ENCODE measurements at places on chromosomes 1 and 21.

DNA sequence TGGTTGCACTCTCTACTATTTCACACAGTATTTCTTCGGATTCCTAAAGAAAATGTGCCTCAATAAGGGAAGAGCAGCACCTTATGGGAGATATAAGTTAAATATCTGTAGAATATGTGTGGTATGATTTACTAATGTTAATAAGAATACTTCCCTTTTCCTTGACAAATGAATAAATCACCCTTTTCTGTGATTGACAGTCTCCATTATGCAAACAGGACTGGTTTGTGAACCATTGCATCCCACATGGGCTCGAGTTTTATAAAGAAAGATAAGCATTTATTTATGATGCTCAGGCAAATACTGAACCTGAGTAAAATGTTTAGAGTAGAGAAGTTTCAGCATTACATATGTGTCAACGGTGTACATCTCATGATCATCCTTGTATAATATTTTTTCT is 587.7 kb upstream of the BRINP3 start:
- DNase-seq: no peak

DNA sequence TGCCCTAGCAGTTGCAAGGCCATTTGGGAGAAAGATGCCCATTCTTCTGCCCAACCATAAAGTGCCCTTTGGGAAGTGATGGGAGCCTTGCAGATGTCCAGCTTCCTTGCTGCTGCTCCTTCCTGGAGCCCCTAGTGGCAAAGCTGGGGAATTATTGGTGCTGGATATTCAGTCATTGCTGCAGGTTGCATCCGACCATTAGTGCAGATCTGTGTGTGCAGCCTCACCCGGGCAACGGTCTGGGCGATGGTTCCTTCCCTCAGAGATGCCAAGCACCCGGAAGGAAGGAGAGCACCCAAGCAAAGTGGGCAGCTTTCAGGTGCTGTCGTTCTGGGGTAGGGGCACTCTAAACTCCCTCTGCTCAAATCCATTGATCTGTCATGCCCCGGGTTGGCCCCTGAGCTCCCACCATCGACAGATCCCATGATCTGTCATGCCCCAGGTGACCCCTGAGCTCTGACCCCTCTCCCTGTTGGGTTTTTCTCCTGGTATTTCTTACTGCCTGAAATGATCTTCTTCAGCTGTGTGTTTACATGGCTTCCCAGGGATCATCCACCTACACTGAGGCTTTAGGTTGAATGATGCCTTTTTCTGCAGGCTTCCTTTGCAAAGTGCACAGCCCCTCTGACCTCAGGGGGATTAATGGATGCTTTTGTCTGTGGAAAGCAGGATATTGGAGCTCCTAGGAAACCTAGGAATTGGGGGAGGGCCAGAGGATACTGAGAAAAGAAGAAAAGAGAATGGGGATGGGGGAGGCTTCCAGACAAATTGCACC is 467.5 kb downstream of the PTPRU start:
- no peak for DNase-seq

GRCh38 chr1:107357376-107357775 is 216.5 kb downstream of the NTNG1 start:
- DNase-seq: no peak

- no peak for DNase-seq
Measured at GRCh38 chr1:115710859-115711624, 57.5 kb downstream of the CASQ2 start.

- no peak for DNase-seq
Measured at GRCh38 chr1:163401211-163401610, 79.5 kb downstream of the NUF2 start.

- DNase-seq: no peak
Measured at GRCh38 chr1:41558761-41559171, 74.3 kb upstream of the EDN2 start.

GRCh38 chr21:34771512-34772028 is 102.8 kb downstream of the CLIC6 start:
- DNase-seq: no peak

DNA sequence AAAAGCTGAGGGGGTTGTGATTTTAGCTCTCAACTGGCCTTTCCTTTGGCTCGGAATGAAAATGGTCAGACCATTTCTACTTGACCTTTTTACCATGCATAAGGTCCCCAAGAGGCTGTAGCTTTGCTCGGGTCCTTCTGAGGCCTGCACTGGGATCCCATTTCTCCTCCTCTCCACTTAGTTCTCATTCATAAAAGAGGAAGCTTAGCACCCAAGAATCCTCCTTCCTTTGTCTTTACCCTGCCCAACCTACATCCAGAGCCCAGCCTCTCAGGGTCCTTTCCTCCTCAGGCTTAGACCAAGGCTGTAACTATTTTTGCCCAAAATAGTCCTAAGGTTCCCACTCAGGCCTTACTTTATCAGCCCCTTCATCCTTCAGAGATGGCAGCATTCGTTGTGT is 6.0 kb upstream of the SLC27A3 start:
- no peak for DNase-seq

GRCh38 chr1:169836198-169836597 is 41.5 kb upstream of the METTL18 start:
- no peak for DNase-seq

- no peak for DNase-seq
Measured at GRCh38 chr1:37725851-37726613, 33.7 kb downstream of the CDCA8 start.

DNA sequence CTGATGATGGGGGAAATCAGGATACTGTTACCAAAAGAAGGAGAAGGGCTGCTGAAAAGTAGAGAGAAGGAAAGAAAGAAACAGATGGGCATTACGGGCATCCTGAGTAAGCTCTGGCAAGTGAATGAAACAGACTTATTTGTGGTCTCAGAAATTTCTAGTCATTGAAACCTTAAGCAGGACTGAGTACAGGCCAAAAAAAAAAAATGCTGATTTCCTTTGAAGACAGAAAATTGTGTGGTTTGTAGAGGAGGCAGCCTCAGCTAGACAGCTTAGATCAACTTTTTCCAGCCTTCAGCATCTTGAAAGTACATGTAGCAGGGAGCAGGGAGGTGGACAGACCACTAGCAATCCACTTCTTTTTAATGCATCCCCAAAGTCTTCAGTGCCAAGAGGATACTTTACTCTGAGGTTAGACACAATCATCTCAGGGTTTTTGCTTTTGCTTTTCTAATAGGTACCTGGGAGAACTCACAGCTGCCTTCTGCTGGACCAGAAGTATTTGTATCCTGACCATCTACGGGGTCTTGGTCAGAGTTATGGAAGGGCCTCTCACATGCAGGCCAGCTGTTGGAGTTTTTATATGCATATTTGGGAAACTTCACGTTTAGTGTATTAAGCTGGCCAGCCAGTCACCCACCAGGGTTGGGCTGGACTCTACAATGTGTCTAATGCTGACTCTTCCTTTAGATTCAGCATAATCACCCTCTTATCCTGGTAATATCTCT is 10.6 kb upstream of the CAPZB start:
- DNase-seq: no peak

GRCh38 chr1:21899987-21900386 is 37.1 kb downstream of the HSPG2 start:
- no peak for DNase-seq

DNA sequence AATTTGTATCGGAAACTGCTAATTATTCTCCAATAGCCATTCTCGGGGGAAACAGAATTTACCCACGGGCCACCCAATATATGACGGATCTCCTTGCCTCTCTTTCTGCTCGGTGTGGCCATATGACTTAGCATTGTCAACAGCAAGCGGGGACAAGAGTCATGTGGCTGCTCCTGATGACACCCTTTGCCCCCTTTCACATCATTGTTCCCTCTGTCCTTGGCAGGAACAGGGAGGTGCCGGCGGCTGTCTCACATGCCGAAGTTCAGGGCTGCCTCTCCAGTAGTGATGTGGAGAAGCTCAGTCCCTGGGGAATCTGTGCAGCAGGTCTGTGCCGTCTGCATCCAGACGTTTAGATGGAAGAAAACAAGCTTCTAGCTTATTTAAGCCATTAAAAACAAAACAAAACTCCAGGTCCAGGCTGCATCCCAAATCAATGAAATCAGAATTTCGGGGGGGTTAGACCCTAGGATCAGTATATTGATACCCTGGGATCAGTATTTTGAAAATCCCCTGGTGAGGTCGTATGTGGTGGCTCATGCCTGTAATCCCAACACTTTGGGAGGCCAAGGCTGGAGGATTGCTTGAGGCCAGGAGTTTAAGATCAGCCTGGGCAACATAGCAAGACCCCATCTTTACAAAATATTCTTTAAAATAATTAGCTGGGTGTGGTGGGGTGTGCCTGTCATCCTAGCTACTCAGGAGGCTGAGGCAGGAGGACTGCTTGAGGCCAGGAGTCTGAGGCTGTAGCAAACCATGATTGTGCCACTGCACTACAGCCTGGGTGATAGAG is 10.8 kb downstream of the MYOM3 start:
- no peak for DNase-seq

- peak; percentile 30 for DNase-seq
Measured at GRCh38 chr21:29376556-29376955, 77.8 kb downstream of the BACH1 start.

DNA sequence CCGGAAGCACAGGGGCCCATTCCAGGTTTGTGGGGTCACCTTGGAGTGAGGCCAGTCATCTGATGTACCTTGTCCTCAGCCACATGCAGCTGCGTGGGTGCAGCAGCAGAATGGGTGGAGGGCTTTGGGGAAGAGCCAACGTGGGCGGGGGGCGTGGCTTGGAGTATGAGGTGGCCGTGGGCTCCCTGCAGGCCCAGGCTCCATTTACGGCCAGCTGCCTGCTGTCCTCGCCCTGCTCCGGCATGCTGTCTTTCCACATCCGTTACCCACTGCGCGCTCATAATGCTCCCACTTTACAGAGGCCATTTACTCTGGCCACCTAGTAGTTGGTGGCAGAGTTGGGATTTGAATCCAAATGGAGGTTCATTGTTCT is 27.8 kb upstream of the TINAGL1 start:
- no peak for DNase-seq

DNA sequence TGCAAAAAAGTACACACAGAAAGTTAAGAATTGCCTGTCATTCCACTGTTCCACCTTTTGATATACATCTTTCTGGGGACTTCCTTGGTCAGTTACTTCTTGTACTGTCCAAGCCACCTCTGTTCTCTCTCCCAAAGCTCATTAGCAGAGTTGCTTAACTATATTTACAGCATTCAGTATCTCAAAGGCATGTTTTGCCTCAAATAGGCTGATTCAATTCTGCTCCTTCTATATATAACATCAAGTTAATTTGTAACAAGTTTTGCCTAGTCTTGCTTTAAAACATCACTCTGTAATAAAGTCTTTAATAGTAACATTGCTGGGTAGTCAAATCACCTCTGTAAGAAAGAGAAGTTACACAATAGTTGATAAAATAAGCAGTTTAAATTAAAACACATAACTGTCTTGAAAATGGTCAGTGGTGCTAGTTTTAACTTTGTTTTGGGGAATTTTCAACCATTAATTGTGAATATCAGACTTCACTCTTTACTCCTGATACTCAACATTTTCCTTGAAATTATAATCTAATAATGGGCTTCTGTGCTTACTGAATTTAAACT is 35.7 kb downstream of the EDARADD start:
- no peak for DNase-seq

- DNase-seq: peak; percentile 66
Measured at GRCh38 chr1:89670163-89670562, 37.2 kb downstream of the LRRC8C start.

DNA sequence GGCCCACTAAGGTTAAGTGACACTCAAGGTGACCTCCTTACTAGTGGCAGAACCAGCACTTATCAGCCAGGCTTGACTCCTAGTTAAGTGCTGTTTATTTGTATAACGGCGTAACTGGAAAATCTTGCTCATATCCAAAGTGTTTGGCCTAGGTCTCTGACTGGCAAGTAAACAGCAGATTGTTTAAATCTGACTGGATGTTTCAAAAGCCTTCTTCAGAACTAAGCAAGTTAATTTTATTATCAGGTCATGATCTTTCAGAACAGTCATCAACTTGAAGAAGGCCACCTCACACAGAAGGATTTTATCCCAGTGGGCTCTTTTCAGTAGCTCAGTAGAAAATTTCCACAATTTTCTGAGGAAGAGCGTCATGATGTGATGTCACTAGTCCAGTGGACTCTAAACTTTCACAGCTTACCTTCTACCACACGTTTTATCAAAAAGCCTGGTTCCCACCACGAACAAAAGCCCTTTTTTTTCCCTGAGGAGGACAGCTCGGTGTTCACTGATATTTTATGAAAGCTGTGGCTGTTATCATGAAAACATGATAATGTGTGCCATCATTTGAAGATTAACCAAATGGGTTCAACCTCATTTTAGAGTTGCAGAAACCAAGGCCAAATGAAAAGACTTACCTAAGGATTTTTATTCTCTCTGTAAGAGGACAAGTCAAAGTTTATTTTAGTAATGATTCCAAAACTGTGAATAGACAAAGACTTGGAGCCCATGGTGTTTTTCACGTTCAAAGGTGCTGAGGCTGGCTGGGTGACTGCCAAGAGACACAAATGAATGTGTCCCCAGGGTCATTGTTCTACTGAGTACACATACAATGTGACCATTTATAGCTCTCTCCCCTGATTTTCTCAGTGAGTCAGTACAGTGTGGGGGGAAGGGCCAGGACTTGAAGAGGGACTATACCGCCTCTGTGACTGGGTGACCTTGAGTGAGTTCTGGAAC is 9.1 kb downstream of the SGIP1 start:
- no peak for DNase-seq

DNA sequence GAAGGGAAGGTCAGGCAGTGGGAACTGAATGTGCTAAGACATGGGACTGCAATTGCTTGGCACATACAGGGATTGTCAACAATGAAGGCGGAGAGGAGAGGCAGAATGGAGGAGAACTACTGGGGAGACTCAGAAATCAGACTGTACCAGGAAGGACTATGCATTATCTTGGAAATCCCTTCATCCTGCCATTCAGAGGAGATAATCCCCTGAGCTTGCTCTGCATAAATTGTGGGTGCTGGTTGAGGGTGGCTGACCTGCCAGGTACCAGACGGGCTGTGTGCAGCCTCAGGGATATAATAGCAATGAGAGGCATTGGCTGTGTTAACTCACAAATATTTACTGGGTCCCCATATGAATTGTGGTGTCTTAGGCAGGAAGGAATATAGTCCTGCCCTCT is 5.0 kb upstream of the TRABD2B start:
- no peak for DNase-seq

DNA sequence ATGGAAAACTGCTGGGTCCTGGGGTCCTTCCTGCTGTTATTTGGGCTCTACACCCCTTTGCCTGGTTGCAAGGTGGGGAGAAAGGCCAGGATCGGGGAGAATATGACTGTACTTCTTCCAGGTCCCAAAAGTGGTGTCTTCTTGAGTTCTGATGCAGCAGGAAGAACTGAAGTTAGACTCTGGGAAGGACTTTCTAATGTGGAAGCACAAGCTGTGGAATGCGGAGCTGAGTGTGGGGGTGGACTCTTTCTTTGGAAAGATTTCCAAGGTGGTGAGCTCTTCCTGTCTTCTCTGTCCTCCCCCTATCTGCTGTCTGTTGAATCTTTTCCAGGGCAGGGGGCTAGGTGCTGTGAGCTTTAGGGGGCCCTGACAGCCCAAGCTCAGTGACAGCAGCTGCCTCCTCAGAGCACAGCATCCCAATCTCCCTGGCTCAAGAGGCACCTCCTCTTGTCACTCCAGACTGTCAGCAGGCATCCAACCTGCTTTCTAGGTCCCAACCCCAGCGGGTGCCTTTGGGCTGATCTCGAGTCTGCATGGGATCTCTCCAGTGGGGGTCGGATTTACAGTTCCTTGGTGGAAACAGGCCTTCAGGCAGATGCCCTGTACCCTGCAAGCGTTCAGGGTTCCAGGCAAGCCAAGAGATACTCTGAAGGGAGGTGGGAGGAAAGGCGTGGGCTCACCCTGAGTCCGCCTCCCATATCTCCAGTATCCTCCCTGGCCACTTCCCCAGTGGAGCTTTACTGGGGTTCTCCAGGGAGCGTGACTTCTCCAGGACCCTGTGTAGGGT is 23.2 kb downstream of the ADORA1 start:
- no peak for DNase-seq

- DNase-seq: no peak
Measured at GRCh38 chr1:118200836-118201235, 15.8 kb upstream of the SPAG17 start.
